ENCODE measurements at places on chromosomes 1 and 21.

GRCh38 chr1:150560011-150560438, 10.8 kb downstream of the ADAMTSL4 start:
- peak; percentile 70 for DNase-seq

- no peak for DNase-seq
Observed at GRCh38 chr1:234755449-234755863, 145.5 kb upstream of the IRF2BP2 start.

- DNase-seq = no peak
Observed at GRCh38 chr21:42313501-42313969, 1.7 kb downstream of the TFF3 start.

GRCh38 chr1:20150969-20151368, 11.8 kb downstream of the PLA2G2F start:
- no peak for DNase-seq

GRCh38 chr1:160682983-160683865, 28.4 kb downstream of the CD48 start:
- no peak for DNase-seq

- no peak for DNase-seq
Observed at GRCh38 chr1:186497651-186498050, 36.7 kb upstream of the PDC start.

DNA sequence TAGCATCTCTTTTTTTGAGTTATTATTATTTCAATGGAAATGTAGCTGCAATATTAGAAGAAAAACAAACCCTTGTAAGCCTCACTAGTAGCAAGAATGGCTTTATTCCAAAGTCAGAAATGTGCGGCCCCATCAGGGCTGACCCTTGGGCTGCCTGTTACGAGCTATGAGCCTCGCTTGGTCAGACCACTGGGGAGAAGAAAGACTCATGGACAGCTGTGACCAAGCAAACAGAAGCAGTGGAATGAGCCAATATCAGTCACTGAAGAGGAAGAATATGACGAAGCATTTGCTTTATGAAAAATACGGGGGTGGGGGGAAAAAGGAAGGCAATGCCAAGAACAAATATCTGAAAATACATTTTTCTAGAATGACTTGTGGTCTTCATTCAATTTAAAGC, 504.5 kb downstream of the LMO4 start:
- DNase-seq = no peak

GRCh38 chr1:228289996-228290881, 82.4 kb downstream of the OBSCN start:
- DNase-seq = no peak

GRCh38 chr1:60413091-60413490, 339.5 kb upstream of the C1orf87 start:
- no peak for DNase-seq

DNA sequence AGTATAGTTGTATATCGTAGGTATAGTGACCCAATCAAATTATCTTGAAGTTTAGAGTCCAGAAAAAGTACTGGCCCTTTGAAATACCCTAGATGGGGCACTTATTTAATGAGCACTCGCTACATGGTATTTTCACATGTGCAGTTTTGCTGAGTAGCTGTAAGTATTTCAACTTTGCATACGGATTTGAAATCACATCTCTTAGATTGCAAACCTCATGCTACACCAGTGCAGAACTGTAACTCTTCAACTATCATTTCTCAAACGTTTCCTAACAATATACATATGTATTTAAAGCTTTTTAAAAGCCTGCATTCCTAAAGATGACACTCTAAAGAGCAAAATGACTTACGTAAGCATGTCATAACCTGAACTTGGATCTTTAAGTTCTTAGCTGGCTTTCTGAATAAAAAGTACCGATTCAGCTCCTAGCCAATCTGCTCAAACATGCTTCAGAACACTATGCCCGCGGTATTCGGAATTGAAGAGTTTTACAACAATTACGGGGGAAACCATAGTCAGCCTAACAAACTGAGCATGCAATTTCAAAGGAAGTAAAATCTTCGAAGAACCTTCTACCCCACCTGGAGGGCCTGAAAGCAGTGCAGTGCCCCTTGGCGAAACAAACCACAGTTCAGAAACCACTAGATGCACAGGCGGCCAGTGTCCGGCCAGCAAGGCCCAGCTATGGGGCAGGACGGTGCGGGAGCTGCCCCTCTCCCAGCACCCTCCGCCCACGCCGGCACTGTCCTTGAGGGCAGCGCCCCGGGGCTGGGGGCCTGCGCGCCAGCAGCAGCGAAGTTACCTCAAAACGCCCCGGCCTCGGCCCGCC, 863 bp downstream of the FH start:
- DNase-seq = no peak

DNA sequence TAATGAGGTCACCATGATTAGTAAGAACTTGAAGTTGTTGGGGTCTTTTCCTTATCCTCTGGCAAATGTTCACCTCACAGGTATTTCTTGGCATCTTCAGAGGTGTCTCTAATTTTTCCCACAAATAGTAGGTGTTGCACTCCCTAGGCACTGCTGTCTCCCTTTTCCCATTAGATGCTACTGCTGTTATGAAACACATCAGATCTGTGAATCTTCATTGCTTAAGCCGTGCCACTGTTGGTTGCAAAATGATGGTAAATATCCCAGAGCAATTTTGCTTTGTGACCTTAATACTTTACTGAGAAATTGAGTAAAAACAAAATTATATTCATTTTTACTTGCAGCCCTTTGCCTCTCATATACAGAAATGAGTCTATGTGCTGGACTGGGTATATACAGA, 169.6 kb downstream of the KCNK2 start:
- no peak for DNase-seq

DNA sequence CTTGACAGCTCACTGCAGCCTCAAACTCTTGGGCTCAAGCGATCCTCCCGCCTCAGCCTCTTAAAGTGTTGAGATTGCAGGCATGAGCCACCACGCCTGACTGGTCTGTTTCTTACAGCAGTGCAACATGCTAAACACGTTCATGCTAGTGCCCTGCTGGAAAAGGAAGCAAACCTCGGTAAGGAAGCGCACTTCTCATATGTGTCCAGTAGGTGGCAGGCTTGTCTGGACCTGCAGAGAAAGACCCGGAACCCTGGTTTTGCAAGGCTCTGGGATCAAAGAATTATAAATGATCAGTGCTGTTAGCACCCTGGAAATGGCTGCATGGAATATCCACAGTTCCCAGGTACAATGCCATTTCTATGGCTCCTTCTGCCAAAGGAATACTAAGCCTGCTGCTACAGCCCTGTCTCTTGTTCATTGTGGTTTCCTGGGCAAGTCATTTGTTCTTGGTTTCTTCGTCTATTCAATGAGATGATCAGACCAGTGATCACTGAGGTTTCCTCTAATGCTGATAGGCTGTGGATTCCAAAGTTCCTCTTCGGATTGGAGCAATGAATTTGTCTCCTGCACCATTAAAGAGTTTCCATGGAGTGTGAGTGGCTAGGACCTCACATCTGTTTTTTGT, 15.9 kb downstream of the RNU5D-1 start:
- DNase-seq = no peak

GRCh38 chr21:41632748-41633475, 125.0 kb upstream of the TMPRSS2 start:
- DNase-seq = no peak

DNA sequence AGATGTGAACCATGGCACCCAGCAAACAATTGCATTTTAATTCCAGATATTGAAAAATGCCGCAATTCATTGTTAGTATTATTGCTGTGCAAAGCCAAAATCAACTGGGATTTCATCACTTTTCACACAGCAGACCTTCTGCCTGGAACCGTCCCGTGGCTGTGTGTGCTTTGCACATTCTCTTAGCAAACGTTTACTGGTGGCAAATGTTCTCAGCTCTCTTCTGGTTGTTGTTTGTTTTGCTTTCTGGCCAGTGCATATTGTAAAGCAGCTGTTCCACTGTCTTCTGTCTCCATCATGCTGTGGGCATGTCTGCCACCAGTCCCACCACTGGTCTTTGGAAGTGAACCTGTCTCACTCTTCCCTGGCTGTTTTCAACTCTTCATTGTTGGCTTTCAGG, 19.8 kb upstream of the TTLL10 start:
- no peak for DNase-seq

GRCh38 chr1:57835620-57836019, 411.8 kb upstream of the DAB1 start:
- no peak for DNase-seq

- no peak for DNase-seq
Observed at GRCh38 chr21:41234569-41234968, 66.6 kb downstream of the BACE2 start.

DNA sequence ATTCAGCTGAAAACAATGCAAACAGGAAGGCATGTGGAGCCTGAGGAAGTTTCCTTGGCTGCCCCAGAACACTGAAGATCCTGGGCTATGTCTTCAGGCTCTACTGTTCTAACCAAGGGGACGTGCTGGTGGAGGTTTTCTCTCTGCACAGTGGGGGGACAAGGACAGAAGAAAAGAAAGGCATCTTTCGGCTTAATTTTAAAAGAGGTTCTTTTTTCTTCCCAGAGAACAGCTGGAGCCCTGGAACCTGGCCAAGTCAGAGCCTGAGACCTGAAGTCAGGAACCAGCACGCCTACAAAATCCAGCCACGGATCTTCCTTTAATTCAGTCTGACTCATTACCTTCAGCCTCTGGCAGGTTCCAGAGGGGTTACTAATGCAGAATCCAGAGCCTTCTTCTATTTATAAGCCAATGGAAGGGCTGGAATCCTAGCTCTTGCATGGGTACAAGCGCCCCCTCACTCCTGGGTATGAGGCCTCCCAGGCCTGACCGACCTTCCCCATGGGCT, 19.8 kb downstream of the CTNNBIP1 start:
- no peak for DNase-seq

GRCh38 chr1:247448107-247448791, 9.7 kb downstream of the OR2B11 start:
- peak; percentile 8 for DNase-seq

GRCh38 chr1:115753830-115754229, 14.7 kb downstream of the CASQ2 start:
- no peak for DNase-seq

GRCh38 chr1:58933599-58933926, 149.7 kb upstream of the JUN start:
- no peak for DNase-seq

- no peak for DNase-seq
Observed at GRCh38 chr1:79852004-79852403, 845.5 kb upstream of the ADGRL4 start.

GRCh38 chr1:221105578-221105977, 226.3 kb downstream of the HLX start:
- DNase-seq = no peak
